SW 1271 (cell line): ENCODE measurements at places on chromosomes 7 and 10.

GRCh38 chr10:54808186-54808935, 7.3 kb upstream of the PCDH15 start:
- no peak for DNase-seq

- peak; percentile 11 for DNase-seq
These were observed 56.8 kb downstream of the SND1 start for GRCh38 chr7:127708788-127709187.

- no peak for DNase-seq
These were observed 774.1 kb upstream of the AUTS2 start for GRCh38 chr7:68823996-68824780.

- DNase-seq = no peak
These were observed 68.9 kb upstream of the AMPH start for GRCh38 chr7:38700116-38700515.

DNA sequence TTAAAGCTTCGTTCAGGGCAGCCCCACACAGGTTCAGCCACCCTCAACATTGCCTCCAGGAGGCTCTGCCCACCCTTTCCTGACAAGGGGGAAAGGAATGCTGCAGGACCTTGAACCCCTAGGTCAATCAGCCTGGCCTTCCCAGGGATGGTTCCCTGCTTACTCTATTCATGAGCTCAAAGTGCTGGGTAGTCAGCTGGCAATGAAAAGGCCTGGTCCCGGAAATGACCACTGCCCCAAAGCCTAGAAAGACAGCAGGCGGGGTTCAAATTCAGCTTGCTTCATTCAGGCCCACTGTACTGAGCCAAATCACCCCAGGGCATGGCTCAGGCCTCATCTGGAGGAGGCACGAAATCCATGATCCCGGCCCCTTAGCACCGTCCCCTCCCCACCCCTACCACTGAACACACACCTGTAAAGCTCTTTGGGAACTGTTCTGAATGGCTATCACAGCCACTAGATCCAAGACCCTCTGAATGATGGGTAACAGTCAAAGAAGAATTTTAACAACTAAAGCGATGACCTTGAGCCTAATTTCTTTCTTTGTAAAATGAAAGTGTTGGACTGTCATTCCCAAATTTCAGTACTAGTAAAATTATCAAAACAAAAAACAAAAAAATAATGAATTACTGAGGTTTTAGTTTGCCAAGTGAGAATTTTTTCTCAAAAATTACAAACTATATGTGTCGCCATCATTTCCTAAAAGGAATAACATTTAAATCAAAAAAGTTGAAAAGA, 1.0 kb downstream of the URGCP start:
- DNase-seq = no peak

DNA sequence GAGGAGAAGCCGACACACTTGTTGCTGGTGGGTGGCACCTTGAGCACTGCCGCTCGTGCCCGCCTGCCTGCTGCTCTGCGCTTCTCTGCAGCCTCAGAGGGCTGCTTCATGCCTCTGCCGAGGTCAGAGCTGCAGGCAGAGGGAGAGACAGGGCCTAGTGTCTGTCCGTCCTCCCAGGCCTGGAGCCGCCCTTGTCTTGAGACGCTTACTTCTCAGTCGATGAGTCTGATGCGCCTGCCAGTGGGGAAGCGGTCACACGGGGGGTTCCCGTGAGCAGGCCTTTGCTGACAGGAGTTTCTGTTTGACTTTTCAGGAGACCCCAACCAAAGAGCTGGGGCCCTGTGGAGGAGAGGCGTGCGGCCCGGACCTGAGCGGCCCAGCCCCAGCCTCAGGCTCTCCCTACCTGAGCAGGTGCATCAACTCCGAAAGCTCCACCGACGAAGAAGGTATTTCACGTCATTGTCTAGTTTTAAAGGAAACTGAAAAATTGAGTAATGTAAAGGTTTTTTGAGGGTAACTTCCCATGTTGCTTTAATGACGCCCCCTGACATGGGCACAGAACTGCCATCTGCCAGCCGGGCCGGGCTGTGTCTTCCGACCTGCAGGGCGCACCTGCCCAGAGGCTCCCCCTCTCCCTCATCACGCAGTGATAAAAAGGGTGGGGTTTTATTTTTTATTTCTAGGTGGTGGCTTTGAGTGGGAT, 7.8 kb upstream of the BHLHA15 start:
- DNase-seq = no peak

GRCh38 chr7:99393355-99394187, 14.8 kb downstream of the PDAP1 start:
- DNase-seq = no peak

DNA sequence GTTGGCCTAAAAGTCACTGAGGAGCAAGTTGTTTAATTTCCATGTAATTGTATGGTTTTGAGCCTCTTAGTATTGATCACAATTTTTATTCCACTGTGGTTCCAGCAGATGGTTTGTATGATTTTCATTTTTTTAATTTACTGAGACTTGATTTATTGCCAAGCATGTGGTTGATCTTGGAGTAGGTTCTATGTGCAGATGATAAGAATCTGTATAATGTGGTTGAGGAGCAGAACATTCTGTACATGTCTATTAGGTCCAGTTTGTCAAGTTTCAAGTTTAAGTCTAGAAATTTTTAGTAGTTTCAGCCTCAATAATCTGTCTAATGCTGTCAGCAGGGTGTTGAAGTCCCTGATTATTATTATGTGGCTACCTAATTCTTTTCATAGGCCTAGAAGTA, 22.7 kb upstream of the ZWINT start:
- no peak for DNase-seq

DNA sequence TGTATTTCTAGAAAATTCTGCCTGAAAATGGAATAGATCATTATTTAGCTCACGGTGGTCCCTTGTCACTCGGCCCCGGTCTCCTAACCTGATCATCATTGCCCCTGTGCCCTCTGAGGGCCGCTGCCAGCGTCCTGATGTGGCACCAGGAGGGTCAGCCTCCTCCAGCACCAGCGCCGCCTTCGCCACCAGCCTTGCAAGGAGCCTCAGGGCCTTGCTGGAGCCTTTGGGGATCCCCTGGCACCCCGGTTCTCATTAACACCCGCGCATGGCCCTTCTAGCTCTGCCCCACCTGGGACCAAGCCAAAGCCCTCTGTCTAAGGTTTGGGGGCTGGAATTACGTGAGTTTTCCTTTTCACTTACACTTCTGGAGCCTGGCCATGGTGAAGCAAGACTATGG, 282.5 kb upstream of the ADARB2 start:
- no peak for DNase-seq

DNA sequence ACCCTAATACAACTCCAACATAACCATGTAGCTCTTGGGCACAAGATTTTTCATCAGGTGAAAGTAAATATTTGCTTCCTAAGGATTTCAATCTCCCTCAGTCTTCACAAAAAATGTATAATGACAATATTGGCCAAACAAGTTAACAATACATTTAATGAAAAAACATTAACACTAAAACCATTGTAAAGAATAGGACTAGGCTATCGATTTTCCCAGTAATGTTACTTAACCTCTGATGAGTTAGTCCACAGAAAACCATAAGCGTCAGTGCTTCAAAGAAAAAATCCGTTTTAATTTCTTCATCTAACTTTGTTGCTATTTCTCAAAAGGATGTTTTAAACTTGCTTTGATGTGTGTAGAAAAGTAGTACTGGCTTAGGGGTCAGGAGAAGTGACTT, 1.2 kb downstream of the ZNF33B start:
- DNase-seq = no peak

- no peak for DNase-seq
These were observed 735.9 kb downstream of the PCDH15 start for GRCh38 chr10:54065106-54065505.

GRCh38 chr7:44123190-44124003, at the start of gene POLD2:
TSS of gene POLD2 (minus strand) at chr7:44123548. CDS start at chr7:44122053, 1,495 bp downstream.
- DNase-seq = peak; percentile 91

DNA sequence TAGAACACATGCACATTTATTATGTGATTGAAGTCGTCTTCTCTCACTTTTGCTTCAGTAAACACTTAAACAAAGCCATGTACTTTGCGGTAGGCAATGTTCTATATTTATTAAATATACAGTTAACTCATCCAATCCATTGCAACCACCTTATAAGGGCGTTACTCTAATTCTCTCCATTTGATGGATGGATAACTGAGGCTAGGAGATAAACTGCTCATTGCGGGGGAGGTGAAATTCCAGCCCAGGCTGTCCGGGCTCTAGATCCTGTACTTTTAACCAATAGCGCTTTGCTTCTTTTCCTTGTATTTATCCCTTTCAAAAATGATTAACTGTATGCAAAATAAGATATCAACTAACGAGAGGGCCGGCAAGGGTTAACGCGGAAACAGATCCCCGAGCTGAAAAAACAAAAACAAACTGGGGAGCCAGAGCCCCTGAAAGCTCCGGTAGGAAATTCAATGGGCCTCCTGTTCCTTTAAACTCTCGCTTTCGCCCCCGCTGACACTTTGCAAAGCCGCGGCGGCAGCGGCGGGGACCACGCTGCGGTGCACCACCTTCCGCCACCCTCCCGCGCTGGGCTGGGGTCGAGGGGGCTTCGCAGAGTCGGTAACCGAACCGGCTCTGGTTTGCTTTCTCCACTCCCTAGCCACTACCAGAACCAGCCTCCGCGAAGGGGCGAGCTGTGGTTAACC, 1.0 kb upstream of the PLXDC2 start:
- DNase-seq = no peak

- no peak for DNase-seq
These were observed 94.2 kb downstream of the NKX6-2 start for GRCh38 chr10:132691711-132692153.

DNA sequence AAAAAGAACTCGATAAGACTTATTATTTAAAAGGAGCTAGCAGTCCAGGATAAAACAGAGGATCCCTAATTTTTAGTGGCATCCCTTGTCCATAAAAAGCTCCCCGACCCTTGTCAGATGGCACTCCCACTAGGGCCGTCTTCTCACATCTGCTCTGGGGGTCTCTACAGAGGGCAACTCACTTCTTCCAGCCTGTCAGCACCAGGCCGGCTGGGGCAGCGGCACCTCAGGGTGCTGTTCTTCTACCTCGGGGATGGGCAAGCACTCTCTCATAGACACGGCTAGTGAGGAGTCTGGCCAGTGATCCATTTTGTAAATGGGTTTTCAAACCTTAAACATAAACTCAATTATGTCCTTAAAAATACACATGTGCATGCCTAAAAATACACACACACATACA, 134.7 kb downstream of the PRPF18 start:
- DNase-seq = no peak

- no peak for DNase-seq
These were observed 68.5 kb downstream of the MICU1 start for GRCh38 chr10:72557362-72557761.

GRCh38 chr10:43135656-43136055, 2.6 kb upstream of the CSGALNACT2 start:
- no peak for DNase-seq

DNA sequence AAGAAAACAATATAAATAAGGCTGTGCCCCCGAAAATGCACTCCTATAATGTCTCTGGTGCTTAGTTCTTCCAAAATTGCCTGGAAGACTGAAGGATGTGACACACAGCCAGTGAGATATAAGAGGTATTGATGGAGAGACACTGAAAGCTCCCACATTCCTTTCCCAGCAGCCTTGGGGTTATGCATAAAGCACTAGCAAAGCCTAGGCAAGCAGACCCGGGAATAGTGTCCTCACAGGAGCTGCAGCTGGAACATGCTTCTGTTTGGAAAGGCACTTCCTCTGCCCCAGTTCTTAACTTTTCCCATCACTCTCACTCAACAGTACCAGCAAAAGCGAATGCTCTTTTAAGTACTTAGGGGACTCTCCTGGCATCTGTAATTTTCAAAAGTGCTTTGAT, 178.0 kb downstream of the AMPH start:
- DNase-seq = no peak
